Glutamatergic neuron (in vitro differentiated cells): ENCODE measurements at places on chromosomes 5 and 9. TPM values are rescaled to one million over a fixed set of nuclear protein-coding genes. Genes with fewer than 3 reads are reported as not detected.

Gene HEMGN
- not detected for total RNA-seq

Gene NRG2
- total RNA-seq = 0.81 TPM

Gene CDX1
- total RNA-seq = not detected

GRCh38 chr9:123335193-123335985 is 20.6 kb upstream of the CRB2 start:
- H3K4me1 ChIP-seq = peaks cover 1% of the 10 kb centered on the region
- H3K27ac ChIP-seq = no peak overlapping the region
- no peak for DNase-seq
- no peaks in the 10 kb centered on the region for H3K36me3 ChIP-seq
- no peak overlapping the region for H3K4me3 ChIP-seq

DNA sequence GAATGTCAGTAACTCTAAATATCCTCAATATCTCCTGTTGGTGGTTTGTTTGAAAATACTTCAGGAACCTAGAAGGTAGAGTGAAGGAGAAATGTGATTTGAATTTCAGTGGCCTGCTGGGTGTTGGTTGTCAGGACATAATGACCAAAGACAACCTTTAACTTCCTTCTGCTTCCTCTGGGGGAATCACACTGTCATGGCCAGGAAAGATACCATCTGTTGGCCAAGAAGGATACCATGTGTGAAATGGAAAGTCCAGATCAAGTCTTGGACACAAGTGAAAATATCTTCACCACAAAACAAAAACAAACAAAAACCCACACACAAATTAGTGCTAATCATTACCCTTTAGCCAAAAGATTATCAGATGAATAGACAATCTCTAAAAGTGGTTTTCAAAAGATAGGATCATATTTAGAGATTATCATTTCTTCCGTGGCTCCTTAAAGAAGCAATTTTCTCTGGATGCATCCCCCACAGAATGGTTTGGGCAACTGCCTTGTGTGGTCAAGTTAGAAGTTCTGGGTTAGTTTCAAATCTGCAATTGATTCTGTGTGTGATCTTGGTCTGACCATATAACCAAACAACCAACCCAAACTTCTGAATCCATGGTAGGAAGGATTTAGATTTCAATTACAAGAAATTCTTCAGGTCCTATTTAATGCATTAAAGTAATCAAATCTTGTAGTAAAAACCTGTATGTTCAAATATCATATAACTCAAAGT is 1.6 kb downstream of the C1QTNF3 start:
- peaks cover 4% of the 10 kb centered on the region for H3K4me1 ChIP-seq
- no peak overlapping the region for H3K27ac ChIP-seq
- no peaks in the 10 kb centered on the region for H3K27me3 ChIP-seq
- no peak overlapping the region for H3K4me3 ChIP-seq
- no peak for DNase-seq
- no peaks in the 10 kb centered on the region for H3K36me3 ChIP-seq

GRCh38 chr9:64066736-64067368 is 1218.2 kb downstream of the FOXD4L5 start:
- DNase-seq = no peak
- H3K27me3 ChIP-seq = peaks cover 3% of the 10 kb centered on the region
- H3K4me1 ChIP-seq = no peaks in the 10 kb centered on the region
- no peaks in the 10 kb centered on the region for H3K36me3 ChIP-seq
- no peak overlapping the region for H3K4me3 ChIP-seq
- no peak overlapping the region for H3K27ac ChIP-seq
